ENCODE measurements at places on chromosomes 4 and X.

GRCh38 chr4:146368209-146368608 is 153.5 kb downstream of the SLC10A7 start:
- DNase-seq = no peak

- no peak for DNase-seq
Observed at GRCh38 chr4:147388018-147388417, 92.9 kb upstream of the EDNRA start.

DNA sequence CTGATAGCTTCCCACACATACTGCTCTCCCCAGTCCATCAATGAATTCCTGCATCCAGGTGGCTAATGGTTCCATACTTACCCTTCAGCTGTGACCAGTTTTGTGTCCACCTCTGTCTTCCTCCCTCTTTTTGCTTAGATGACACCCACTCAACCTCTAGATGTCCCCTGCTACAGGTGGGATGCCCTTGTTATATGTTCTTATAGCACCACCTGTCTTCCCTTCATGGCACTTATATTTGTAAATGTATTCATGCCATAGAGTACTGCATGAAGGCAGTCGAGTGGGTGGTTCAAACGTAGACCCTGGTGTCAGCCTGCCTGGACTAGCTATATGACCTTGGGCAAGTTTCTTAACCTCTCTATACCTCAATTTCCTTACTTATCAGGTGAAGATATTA is 6.5 kb upstream of the USP46 start:
- DNase-seq = no peak

- DNase-seq = no peak
Observed at GRCh38 chrX:153800177-153800722, 5.8 kb downstream of the SSR4 start.
